HEK293T (cell line): ENCODE measurements at places on chromosomes 12 and 14.

- DNase-seq: no peak
These were observed 4.3 kb downstream of the CCNT1 start for GRCh38 chr12:48712209-48712608.

GRCh38 chr14:80924365-80925103 is 17.0 kb downstream of the CEP128 start:
- DNase-seq: no peak

GRCh38 chr12:2325519-2325918 is 272.7 kb downstream of the CACNA1C start:
- no peak for DNase-seq

DNA sequence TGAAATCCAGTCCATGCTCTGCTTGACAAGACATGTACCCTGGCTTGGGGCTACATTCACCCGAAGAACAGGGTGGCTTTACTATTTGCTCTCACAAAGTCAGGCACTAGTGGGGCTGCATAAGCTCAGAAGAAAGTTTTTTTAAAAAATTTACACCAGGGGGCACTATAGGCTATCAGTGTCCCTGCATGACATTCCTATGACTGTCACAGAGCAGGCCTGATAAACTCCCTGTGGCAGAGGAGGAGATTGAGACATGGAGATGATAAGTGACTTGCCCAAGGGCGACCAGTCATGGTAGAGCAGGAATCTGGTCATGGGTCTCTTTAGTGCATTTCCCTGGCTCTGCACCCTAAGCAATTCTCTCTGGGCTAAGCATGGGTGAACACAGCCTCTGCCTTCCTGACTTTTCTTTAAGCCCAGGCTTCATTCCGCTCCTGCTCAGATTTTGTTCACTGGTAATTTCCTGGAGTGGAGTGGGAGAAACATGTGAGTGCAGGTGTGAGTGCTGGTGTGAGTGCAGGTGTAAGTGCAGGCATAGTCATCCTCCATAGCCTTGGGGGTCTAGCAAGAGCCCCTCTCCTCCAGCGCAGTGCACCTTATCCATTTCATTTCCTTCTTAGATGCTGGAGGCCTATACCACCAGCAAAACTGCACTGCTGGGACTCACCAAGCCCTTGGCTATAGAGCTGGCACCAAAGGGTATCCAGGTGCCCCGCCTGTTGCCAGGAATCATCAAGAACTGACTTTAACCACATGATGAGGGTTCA is 91.6 kb downstream of the DHRS2 start:
- DNase-seq: peak; percentile 58

GRCh38 chr14:104827177-104828055 is 26.5 kb downstream of the ZBTB42 start:
- DNase-seq: peak; percentile 82

DNA sequence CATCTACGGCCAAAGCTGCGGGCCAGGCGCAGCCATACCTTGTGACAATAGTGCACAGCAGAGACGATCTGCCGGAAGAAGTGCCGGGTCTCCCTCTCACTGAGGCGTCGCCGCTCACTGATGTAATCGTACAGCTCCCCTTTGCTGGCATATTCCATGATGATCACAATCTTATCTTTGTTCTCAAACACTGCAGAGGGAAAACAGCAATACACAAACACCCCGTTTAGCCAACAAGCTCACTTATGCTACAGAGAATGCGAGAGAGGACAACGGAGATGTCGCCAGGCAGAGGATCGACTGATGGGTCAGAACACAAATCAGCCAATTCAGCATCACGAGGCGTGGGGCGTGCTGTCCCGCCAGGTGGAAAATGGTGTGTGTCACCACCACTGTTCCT is 52.1 kb downstream of the NUAK1 start:
- no peak for DNase-seq

- DNase-seq: no peak
These were observed 57.2 kb upstream of the CISTR start for GRCh38 chr12:53809005-53809404.

GRCh38 chr14:90804292-90805083 is 11.7 kb downstream of the TTC7B start:
- DNase-seq: no peak

- no peak for DNase-seq
These were observed 430.8 kb downstream of the FLRT2 start for GRCh38 chr14:85960756-85961155.

GRCh38 chr12:44296624-44297197 is 460.8 kb downstream of the TMEM117 start:
- DNase-seq: no peak
